Aorta (tissue), 5 donors: ENCODE measurements at places on chromosomes 12 and 14.

DNA sequence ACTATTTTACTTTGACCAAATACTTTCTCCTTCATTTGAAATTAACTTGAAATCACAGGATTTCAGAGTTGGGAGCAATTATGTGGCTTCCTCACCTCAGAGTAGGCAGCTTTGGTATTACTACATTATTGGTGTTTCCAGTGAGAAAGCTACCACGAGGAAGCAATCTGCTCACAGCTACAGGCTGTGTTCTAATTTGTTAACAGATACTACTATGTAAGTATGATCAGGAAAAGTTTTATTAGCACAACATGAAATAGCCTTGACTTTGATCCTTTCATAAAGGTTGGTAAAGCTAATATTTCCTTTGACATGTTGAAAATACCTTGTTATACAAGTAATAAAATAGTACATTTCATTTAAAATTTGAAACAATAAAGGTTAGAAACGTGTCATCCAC, 30.6 kb downstream of the TAOK3 start:
- H3K4me1 ChIP-seq = no peaks in the 10 kb centered on the region
- no peak for DNase-seq
- no peak overlapping the region for H3K27ac ChIP-seq

GRCh38 chr12:26086936-26087335, 37.9 kb downstream of the BHLHE41 start:
- no peaks in the 10 kb centered on the region for H3K36me3 ChIP-seq
- no peaks in the 10 kb centered on the region for H3K4me1 ChIP-seq
- H3K27me3 ChIP-seq = no peaks in the 10 kb centered on the region
- no peak for DNase-seq
- H3K27ac ChIP-seq = no peak overlapping the region

- DNase-seq = no peak
- H3K4me3 ChIP-seq = no peak overlapping the region
- no peaks in the 10 kb centered on the region for H3K4me1 ChIP-seq
- no peaks in the 10 kb centered on the region for H3K27me3 ChIP-seq
These were observed 3.6 kb upstream of the WSB2 start for GRCh38 chr12:118064608-118065007.

DNA sequence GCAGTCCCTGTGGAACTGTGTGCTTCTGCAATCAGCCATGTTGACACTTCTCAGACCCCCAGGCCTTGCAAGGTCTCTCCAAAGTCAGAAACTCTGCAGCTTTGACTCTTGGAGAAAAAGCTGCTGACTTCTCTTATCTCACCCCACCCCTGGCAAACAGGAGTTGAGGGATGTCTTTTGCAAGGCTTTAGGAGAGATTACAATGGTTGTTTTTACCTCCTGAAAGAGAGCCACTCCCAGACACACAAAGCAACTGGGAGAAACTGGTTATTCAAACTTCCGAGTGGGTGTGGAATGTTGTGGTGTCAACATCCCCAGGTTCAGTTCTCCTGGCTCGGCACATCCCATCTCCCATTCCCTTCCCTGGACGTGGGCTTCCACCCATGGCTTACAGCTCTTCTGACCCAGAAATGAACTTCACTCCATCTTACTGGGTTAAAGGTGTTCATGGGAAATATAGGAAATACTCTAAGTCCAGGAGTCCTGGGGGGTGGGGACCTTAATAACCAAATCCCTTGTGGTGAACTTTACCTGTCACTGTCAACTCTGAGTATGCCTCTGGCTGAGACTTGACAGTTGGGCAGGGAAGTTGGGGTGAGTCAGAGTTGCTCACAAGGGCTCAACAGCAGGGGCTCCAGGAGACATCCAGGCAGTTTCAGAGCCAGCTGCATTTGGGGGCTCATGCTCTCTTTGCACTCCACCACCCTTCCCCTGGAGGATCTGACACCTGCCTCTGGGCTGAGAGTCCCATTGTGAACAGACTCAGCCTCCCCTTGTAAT, 41.9 kb downstream of the CCDC177 start:
- H3K4me3 ChIP-seq = no peak overlapping the region
- DNase-seq = no peak
- no peaks in the 10 kb centered on the region for H3K36me3 ChIP-seq
- no peaks in the 10 kb centered on the region for H3K4me1 ChIP-seq
- H3K27me3 ChIP-seq = no peaks in the 10 kb centered on the region
- H3K27ac ChIP-seq = no peak overlapping the region

GRCh38 chr14:70884595-70885342, 22.5 kb upstream of the PCNX1 start:
- H3K4me1 ChIP-seq = no peaks in the 10 kb centered on the region
- DNase-seq = no peak
- H3K4me3 ChIP-seq = no peak overlapping the region
- no peak overlapping the region for H3K27ac ChIP-seq
- H3K36me3 ChIP-seq = no peaks in the 10 kb centered on the region
